Daoy (cell line): ENCODE measurements at places on chromosomes 1 and 21. TPM values are rescaled to one million over a fixed set of nuclear protein-coding genes. Genes with fewer than 3 reads are reported as not detected.

DCLRE1B gene
- 15.3 and 19.5 TPM in 2 replicates for total RNA-seq

GRCh38 chr1:214423045-214423444, 128.4 kb downstream of the PTPN14 start:
- peak; percentile 45 for DNase-seq

GRCh38 chr1:2072109-2072806, 22.0 kb downstream of the PRKCZ start:
- no peak for DNase-seq

GRCh38 chr1:204563307-204563706, 47.1 kb downstream of the MDM4 start:
- no peak for DNase-seq

- no peak for DNase-seq
Measured at GRCh38 chr1:230385158-230385450, 41.0 kb downstream of the PGBD5 start.

DNA sequence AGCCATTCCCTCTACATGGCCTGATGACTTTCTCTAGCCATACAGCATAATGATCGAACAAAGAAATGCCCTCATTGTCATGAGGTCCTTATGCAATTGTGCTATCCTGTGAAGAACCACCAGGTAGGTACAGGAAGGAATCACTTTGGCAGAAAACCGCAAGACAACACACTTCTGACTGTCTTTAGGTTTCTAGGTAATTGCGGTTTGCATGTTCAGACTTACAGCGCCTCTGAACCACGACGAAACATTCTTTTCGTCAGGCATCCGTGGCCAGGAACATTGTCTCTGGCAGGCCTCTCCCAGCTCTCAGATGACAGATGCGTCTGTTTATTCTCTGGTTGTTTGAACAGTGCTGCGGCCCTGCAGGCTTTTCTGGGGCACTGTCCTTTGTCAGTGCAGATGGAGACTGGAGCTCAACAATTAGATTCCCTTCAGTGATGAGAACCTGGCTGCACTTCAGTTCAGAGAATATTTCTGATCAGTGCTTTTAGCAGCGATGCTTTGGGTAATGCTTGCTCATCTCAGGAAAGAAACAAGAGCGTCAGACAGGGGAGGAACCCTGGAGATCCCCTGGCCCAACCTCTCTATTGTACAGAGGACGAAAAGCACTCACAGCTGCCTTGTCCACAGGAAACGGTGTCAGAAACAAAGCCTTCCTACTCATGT, 63.4 kb downstream of the B3GALT5 start:
- DNase-seq: no peak

- DNase-seq: no peak
Measured at GRCh38 chr21:45088116-45088515, 13.7 kb downstream of the ADARB1 start.

DNA sequence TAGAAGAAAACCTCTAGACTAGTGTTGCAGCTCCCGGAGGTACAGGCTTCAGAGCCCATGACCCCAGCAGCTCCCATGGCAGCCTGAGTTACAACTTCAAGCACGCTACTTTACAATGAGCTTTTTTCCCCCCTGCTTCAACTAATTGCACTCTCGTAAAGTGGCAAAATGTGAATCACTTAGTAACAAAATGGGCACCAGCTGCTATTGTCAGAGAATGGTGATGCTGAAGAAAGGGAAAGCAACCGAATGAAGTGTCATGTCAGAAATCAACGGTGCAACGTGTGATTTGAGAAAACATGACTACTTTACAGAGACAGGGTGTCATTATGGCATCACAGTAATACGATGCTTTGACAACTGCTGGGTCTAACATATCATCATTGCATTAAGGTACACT, 40.5 kb downstream of the ESRRG start:
- DNase-seq: no peak

PDZK1IP1 gene
- total RNA-seq: not detected in 2 replicates

- peak; percentile 94 for DNase-seq
Measured at GRCh38 chr21:35559128-35559828, 501.0 kb downstream of the SETD4 start.

KCNN3 gene
- total RNA-seq: 9.1 and 16.8 TPM in 2 replicates

- DNase-seq: no peak
Measured at GRCh38 chr1:175472464-175472863, 270.9 kb downstream of the TNR start.

DNA sequence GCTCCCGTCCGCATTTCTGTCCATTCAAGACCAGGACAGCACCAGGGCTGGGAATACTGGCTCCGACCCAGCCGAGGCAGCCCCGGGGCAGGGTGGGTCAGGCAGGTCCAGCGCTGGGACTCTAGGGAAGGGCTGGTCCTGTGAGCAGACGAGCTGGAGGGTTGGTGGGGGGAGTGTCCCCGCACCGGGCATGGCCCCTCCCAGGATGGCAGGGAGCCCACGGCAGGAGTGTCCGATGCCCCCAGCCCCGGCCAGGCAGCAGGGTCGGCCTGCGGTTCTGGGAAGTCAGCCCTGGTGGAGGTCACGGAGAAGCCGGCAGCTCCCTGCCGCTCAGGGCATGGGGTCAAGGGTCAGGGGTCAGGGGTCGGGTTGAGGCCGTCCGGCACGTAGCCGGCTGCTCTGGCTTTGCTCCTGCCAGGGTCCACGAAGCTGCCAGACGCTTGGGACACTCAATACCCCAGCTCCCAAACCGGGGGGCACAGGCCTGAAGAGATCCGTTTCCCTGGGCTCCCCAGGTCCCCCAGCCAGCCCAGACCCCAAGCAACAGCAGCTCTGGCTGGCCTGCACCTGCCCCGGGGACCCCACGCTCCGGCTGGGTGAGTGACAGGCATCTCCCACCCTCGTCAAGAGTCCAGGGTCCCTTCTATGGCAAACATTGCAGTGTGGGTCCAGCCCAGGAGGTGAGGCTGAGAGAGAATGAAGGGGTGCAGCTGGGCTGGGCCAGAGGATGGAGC, 6.7 kb downstream of the C1QTNF12 start:
- DNase-seq: peak; percentile 41

GRCh38 chr1:247295746-247296145, 35.9 kb downstream of the ZNF496 start:
- DNase-seq: peak; percentile 34

- DNase-seq: peak; percentile 87
Measured at GRCh38 chr1:47532921-47533792, 95.3 kb downstream of the FOXD2 start.

DNA sequence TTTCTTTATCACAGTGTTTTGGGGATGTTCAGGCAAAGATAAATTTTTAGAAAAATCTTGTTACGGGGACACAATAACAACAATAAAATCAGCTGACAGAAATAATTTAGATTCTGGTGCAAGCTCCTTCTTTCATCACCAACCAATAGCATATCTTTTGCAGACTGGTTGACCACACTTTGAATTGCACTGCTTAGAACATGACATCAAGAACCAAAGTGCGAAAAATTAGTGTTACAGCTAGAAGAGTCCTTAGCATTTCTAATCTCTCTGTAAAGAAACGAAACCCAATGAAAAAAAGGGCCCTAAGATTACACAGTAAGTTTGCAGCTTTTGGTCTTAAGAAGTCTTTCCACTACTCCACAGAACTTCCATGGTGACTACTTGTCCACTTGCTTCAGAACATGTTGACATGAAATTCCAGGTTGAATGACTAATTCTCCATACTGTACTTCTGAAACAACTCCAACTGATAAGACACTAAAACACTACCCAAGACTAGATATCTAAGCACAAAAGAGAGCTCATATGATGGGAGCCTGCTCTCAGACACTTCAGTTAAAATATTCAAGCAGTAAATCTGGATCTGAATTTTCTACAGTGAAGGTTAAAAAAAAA, 31.3 kb downstream of the XKR8 start:
- no peak for DNase-seq

- peak; percentile 85 for DNase-seq
Measured at GRCh38 chr1:3471356-3472087, 17.1 kb downstream of the ARHGEF16 start.

DNA sequence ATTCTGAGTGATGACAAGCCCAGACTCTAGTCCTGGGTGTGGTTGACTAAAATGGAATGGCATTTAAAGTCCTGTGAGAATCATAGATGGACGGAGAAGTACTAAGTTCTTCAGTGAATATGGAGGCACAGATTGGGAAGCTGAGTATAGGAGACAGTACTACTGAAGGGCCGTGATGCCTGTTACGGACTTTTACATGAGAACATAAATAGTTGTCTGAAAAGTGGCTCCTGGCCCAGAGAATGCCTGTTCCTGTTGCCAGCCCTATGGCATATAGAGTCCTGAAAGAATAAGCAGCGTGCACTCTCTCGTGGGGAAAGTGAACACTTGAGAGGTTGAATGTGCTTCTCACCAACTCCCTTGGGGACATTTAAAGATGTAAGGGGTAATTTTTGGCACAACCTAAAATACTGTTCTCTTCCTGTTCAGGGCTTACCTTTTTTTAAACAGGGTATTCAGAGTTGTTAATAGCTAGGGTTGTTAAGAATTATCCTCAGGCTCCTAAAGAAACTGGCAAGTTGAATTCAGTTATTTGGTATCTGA, 20.4 kb downstream of the CCT8 start:
- DNase-seq: no peak

GRCh38 chr1:116874733-116875249, 34.9 kb upstream of the PTGFRN start:
- peak; percentile 48 for DNase-seq

GRCh38 chr21:28908351-28908750, 84.3 kb downstream of the LTN1 start:
- DNase-seq: no peak

DNA sequence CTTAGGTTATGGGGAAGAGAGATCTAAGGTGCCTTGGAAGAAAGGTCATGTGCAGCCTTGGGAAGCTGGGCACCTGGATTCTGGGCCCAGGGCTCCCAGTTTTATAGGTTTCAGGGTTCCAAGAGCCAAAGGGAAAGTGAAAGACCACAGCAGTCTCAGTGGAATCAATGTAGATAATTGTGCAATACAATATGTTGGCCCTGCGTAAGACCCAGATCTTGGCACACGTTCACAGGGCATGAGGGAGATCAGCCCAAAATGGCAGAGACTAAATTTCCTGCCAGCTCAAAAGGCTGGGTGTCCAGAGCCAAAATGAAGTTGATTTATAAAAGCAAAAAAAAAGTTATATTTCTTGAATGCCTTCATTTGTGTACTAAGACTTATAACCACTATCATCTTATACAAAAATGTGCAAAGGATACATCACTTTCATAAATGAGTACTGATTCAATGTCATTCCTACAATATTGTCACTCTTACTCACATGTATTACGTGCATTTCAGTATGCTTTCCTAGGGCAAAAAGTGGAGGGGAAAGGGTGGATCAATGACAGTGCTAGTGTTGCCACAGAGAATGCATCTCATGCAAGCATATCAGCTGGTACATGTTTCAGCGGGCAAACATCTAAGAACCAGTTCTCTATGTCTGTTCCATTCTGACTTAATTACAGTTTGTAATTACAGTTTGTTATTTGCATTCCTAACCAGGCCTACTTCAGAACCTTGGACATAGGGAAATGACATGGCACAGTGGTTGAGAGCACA, 22.5 kb upstream of the NPL start:
- no peak for DNase-seq

DNA sequence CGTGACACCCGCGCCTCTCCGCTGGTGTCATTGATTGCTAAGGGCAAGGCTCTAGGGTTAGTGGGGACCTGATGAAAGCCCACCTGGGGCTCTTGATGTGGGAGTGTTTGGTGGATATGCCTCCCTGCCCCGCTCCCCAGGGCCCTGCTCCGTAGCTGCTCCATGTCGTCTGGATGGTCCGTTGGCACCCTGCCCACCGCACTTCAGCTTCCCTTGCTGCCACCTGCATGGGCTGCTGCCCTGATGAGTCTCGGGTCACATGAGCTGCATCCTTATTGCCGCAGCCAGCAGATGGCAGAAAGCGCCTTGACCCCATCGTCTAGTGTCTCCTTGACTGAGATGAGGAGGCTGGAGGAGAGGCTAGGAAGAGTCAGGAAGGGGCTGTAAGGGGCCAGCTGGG, 439.4 kb downstream of the CAMTA1 start:
- no peak for DNase-seq

- peak; percentile 47 for DNase-seq
Measured at GRCh38 chr1:19734472-19734999, 65.2 kb downstream of the TMCO4 start.

GRCh38 chr1:154533952-154534844, 24.3 kb downstream of the UBE2Q1 start:
- peak; percentile 43 for DNase-seq

DNA sequence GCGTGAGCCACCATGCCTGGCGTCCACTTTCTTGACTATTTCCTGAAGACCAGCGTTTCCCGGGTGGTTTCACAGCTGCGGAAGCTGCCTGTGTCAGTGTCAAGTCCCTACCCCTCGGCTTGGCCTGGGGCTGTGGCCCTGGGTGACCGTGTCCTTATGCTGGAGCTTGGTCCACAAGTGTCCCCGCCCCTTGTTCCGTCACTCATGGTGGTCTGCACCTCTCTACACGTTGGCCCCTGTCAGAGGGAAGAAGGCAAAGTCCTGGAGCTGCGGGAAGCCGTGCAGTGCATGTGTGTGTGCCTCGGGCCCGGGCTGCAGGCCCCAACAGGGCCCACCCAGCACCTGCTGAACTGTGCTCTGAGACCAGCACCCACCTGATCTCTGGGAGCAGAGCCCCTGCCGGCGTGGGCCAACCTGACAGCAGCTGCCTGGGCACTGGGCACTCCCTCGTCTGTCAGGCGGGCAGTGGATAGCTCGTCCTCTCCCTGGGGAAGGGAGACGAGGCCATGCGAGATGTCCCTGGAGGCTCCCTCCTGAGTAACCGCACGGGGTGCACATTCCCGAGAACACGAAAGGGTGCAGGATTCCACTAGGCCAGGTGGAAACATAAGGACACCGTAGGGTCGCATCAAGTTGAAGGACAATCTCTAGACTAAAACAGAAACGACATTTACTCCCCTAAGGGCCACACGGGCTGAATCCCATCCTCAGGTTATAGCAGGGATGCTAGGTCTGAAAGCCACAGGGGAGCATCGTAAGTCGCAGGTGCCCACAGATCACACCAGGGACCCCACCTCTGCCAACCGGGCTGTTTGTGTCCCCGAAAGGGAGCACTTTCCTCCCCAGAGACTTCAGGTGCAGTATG, 2.4 kb upstream of the C1orf159 start:
- DNase-seq: no peak

DNA sequence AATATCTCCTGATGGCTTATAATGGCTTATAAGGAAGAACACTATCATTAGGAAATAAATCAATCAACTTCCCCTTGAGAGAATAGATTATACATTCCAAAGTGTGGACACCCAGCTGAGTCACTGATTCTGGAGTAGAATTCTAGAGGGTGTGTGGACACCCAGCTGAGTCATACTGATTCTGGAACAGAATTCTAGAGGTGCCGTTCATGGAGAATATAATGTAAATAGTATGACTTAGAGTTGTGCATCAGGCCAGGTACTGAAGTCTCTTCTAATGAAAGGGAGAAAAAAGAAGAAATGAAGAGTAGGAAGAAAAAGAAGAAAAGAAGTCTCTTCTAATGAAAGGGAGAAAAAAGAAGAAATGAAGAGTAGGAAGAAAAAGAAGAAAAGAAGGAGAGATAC, 2.4 kb upstream of the USP33 start:
- DNase-seq: peak; percentile 62

GRCh38 chr1:59169703-59170102, 127.2 kb upstream of the FGGY start:
- peak; percentile 40 for DNase-seq

GRCh38 chr21:28975397-28975796, 17.3 kb downstream of the LTN1 start:
- no peak for DNase-seq

PLA2G2A gene
- not detected in 2 replicates for total RNA-seq

- no peak for DNase-seq
Measured at GRCh38 chr1:22273686-22274681, 131.1 kb upstream of the WNT4 start.

C1orf226 gene
- total RNA-seq: 2.5 TPM in 1 of 2 replicates, not detected in the other

DNAH14 gene
- total RNA-seq: 32.5 and 56.2 TPM in 2 replicates

GRCh38 chr1:172733815-172734214, 74.9 kb downstream of the FASLG start:
- no peak for DNase-seq

KRTAP10-3 gene
- total RNA-seq: not detected in 2 replicates

IQGAP3 gene
- total RNA-seq: 43.6 and 45.7 TPM in 2 replicates
